ENCODE measurements at places on chromosomes 7 and 10.
A peak's percentile ranks its signal among the peaks of the same experiment; 100 is the strongest.

GRCh38 chr10:59281861-59282260 is 80.5 kb downstream of the FAM13C start:
- DNase-seq, result no peak

GRCh38 chr10:86436963-86437362 is 70.4 kb upstream of the GRID1 start:
- DNase-seq, result no peak

- DNase-seq, result peak; percentile 68
Measured at GRCh38 chr10:25758041-25758457, 176.0 kb upstream of the MYO3A start.

GRCh38 chr7:127413962-127414361 is 21.5 kb upstream of the ZNF800 start:
- DNase-seq, result no peak

DNA sequence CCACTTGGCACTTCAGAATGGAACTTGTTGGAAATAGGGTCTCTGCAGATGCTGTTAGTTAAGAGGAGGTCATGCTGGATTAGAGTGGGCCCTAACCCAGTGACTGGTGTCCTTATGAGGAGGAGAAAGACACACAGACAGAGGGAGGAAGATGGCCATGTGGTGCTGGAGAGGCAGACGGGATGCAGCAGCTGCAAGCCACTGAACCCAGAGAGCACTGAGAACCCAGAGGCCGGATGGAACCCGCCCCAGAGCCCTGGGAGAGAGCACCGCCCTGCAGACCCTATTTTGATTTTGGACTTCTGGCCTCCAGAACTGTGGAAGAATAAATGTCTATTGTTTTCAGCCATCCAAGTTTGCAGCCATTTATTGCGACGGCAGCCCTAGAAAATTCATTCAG is 58.0 kb upstream of the EBF3 start:
- DNase-seq, result no peak

DNA sequence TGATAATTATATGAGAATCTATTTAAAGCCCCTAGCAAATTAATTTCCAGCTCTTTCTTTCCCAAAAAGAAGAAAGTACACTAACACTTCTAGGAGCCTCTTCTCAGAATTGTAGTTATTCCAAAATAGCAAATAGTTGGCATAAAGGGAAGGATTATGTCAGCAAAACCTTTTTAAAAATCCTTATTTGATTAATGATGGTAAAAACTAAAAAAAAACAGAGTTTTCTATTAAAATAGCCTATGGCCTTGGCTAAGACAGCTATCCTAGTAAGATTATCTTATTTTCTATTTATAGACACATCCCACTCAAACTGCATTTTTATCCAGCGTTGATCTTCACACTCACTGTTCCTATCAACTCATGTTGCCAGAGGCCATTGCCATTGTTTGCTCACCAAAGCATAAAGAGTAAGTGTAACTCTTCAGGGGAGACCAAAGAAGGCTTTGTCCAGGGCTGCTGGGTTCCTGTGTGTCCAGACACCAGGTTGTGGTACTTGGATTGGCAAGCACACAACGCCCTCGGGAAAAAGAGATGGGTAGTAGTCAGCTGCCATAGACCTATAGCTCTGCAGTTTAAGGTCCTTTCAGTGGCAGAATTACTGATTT is 31.5 kb downstream of the ACTA2 start:
- DNase-seq, result no peak

GRCh38 chr7:70893422-70893821 is 238.5 kb upstream of the GALNT17 start:
- no peak for DNase-seq

DNA sequence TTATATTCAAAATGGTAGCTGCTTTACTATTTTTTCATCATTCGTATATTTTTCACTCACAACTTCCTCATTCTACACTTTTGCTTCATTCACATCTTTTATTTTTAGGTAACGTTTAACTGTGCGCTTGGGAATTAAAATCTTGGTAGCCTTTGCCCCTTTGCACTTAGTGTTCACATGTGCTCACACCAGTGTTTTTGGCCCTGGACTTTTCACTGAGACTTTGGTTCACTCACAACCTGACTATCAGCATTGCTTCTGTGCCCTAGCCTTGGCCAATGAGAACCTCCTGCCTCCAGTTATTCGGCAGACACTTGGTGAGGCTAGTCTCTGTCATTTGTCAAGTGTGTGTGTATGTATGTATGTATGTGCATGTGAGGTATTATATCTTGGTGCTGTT is 596.9 kb downstream of the SORCS1 start:
- no peak for DNase-seq

DNA sequence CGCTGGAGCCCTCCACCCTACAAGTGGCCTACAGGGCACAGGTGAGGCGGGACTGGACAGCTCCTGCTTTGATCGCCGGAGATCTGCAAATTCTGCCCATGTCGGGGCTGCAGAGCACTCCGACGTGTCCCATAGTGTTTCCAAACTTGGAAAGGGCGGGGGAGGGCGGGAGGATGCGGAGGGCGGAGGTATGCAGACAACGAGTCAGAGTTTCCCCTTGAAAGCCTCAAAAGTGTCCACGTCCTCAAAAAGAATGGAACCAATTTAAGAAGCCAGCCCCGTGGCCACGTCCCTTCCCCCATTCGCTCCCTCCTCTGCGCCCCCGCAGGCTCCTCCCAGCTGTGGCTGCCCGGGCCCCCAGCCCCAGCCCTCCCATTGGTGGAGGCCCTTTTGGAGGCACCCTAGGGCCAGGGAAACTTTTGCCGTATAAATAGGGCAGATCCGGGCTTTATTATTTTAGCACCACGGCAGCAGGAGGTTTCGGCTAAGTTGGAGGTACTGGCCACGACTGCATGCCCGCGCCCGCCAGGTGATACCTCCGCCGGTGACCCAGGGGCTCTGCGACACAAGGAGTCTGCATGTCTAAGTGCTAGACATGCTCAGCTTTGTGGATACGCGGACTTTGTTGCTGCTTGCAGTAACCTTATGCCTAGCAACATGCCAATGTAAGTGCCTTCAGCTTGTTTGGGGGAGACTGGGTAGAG is at the start of gene COL1A2:
Gene COL1A2 (plus strand): TSS at position 459 of the 704 bp plus-strand sequence. CDS start 137 bp downstream, at position 596.
- DNase-seq, result no peak

GRCh38 chr10:92785118-92785517 is 63.2 kb upstream of the EXOC6 start:
- no peak for DNase-seq

- DNase-seq, result no peak
Measured at GRCh38 chr7:124423863-124424262, 341.7 kb downstream of the GPR37 start.

DNA sequence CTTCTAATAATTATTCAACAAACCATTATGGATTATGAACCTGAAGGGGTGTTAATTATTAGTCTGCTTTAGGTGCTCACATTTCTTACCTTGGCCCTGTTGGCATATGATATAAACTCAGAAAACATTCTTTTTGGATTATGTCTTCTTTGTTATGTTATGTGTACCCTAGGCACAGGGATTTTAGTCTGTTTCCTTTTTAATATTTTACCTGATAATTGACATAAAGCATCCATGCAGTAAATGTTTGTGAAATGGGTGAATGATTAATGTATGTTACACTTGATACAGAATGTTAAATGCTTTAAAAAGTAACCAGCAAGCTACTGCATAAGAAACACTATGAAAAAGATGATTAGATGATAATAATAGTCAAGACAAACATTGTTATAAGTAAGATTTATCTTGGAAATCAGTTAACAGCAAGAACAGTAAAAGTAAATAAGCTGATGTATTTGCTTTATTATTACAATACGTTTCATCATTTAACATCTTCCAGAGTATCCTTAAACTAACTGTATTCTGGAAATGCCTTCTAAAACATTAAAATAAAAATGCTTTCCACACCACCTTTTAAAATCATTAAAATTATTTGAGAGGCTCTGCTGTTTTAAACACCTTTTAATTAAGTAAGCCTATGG is 204.7 kb downstream of the RELN start:
- DNase-seq, result no peak

DNA sequence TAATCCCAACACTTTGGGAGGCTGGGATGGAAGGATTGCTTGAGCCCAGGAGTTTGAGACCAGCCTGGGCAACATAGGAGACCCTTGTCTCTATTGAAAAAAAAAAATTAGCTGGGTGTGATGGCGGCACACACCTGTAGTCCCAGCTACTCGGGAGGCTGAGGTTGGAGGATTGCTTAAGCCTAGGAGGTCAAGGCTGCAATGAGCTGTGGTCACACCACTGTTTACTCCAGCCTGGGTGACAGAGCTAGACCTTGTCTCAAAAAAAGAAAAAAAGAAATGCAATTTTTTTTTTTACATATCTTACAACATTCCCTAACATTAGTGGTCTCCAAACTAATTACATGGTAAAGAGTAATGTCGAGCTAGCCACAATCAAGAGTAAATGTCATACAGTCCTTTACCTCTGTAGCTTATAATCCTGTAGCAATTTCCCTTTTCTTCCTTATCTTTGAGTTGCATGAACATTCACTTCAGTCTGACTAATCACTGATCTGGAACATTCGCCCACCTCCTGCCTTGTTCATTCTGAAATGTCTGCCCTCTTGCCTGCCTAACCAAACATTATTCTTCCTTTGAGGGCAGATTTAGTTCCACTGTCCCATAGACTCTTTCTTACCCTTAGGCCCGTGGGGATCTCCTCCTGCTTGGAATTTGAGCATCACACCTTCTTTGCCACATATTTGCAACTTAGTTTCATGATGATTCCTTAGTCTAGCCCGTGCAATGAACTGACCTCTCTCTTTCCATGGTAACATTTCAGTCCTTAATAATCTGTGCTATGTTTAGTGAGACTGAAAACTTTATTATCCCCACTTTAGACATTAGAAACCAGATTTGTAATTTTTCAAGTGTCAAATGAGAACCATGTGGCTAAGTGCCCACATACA is 4.8 kb upstream of the VCL start:
- no peak for DNase-seq

DNA sequence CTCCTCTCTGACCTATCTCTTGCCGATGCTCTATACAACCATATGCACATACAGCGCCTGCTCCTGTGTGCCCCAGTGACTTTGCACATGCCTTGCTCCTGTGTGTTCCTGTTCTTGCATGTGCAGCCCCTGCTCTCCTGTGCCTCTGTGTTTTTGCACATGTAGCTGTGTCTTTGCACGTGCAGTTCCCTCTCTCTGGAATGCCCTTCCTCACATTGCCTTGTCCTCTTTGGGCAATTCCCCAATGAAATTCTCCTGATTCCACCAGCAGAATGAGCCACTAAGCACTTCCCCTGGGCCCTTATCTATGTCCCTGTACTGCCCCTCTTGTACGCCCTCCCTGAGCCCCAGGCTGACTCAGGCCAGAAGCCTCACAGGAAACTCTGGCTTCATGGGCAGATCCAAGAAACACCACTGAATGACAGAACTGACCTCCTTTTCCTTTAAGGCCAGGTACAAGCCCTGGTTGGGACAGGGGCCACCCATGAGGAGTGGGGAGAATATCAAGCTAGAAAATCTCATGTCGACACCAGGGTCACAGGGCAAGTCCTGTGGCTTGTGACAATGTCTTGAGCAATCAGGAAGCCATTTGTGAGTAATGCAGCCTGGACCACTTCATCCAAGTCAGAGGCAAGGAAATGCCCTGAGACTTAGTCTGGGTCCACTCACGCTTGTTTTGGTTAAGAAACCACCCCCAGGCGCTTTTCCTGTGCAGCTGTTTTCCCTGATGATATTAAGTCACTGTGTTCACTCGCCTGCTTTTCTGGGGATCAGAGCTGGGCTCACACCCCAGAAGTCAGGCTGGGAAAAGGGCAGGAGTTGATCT is 1.9 kb upstream of the ARHGAP22 start:
- DNase-seq, result no peak

GRCh38 chr10:133397938-133398337 is 4.0 kb downstream of the MTG1 start:
- no peak for DNase-seq

- DNase-seq, result no peak
Measured at GRCh38 chr10:56633876-56634452, 272.9 kb upstream of the ZWINT start.

- no peak for DNase-seq
Measured at GRCh38 chr7:96770758-96771157, 61.1 kb upstream of the SEM1 start.

GRCh38 chr10:99172128-99172738 is 63.4 kb downstream of the HPSE2 start:
- peak; percentile 12 for DNase-seq

GRCh38 chr10:129973674-129974059 is 9.6 kb upstream of the EBF3 start:
- DNase-seq, result no peak

DNA sequence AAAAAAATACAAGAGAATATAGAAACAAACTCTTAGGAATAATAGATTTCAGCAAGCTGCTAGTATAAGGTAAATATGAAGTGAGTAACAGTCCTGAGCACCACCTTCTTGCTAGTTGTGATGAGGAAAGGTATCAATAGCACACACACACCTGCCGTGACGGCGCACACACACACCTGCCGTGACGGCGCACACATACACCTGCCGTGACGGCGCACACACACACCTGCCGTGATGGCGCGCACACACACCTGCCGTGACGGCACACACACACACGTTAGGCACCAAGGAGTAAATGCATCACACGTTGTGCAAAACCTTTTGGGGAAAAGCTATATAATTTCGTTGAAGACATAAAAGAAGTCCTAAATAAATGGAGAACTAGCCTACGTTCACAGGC is 4.7 kb upstream of the JAKMIP3 start:
- DNase-seq, result no peak

DNA sequence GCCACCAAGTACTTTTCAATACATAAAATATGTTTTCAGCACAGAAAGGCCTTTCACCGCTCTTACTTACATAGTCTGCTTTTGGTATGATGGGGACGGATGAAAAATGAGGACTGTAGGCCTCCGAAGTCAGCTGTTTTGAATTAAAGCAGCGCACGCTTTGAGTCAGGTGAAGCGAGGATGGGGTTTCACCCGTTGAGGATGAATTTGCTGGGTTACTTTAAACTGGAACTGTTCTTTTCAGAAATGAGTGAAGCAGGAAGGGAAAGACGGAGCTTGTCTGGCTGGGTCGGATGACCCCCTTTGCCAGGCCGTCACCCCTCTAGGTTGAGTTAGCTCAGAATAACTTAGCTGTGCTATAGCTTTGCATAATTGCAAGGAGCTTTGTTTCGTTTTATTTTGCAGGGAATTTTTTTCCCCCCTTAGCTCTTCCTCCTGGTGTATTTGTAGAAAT is 40.0 kb downstream of the CUX1 start:
- no peak for DNase-seq

DNA sequence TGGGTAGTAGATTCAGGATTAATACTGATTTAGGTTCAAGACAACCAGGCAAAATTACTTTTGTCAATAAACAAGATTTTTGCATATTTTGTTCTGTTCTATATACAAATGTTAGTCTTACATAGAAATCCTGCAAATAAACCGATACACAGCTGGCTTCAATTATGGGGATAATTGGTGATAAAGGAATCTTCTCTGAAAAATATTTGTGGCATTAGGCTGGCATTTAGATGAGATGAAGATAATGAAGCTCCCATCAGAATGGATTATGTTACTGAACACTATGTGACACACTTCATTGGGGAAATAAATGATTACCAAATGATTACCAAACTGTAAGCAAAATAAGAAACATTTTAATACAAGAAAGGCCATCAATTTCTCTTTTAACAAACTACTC is 65.8 kb downstream of the NT5C2 start:
- DNase-seq, result no peak
